ENCODE measurements at places on chromosomes 4 and X.

DNA sequence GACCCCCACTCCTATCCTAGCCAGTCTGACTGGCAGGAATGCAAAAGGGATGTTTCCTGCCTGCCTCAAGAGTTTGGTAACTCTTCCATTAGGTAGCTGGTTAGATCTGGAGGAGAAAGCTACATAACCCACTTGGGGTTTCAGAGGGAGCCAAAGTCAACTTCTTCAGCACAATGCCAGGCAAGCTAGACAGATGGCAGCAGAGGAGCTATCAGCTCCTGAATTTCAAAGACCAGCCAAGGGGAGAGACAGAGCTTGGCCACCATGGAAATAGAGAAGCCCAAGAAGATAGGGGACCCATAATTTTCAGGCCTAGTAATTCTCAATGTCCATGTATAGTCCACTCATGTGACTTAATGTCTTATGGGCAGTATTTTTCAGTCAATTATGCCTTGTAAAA is 56.4 kb downstream of the PGRMC1 start:
- no peak for DNase-seq

DNA sequence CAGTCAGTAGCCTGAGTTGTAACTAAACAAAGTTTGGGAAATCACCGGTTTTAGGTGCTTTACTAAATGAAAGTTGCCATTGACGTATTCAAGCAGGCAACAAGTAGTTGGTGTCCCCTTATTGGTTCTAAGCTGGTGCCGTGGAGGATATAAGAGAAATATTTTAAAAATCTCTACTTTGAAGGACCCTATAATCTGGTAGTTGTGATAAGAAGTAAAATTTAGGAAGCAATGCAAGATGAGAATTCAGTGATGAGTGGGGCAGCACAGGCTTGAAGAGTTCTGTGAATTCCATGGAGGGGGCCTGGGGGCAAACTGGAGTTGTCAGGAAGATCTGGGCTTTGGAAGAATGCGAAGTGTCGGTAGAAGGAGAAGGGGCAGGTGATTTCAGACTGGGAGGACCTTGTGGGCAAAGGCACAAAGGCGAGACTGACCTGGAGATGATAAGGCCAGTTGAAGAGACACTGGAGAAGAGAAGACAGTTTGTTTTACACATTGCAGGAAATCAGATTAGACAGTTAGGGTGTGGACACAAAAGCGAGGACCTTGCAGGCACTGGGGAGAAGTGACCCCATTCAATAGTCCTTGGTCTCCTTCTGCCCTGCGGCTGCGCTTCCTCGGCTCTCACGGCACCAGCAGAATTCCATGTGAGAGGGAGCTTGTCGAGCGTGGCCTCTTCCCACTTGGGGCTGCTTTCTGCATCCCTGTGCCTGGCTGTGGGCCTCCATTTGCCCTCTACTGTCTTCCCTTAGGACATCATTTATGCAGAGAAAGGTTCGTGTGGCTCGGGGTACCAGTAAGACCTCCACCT is 1.3 kb downstream of the RHOH start:
- no peak for DNase-seq

DNA sequence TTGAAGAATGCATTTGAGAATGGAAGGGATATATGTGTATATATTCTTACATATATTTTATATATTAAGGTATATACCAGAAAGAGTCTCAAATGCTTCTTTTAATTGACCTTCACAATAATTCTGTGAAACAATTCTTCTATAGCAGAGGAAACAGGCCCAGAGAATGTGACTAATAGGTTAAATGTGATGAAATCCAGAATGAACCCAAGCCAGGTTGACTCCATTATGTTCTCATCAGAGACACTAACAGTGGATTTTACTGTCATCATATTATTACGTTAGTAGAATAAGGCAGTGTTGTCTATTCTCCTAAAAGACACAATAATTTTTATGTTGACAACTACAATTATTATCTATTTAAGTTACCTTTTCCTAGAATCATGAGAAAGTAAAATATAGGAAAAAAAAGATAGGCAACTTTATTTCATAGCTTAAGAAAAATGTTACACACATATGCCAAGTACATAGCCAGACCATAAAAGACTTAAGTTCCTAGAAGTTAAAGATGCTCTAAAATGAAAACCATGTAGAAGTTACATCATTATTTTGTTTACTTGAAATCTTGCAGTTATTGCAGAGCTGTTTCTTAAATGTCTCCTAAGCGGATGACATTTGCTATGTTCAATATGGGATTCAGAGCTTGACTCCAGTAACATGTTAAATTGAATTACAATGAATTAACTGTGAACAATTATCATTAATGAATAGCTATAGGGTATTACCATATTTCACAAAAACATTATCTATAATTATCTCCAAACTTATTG is 56.2 kb upstream of the ANKRD50 start:
- no peak for DNase-seq

DNA sequence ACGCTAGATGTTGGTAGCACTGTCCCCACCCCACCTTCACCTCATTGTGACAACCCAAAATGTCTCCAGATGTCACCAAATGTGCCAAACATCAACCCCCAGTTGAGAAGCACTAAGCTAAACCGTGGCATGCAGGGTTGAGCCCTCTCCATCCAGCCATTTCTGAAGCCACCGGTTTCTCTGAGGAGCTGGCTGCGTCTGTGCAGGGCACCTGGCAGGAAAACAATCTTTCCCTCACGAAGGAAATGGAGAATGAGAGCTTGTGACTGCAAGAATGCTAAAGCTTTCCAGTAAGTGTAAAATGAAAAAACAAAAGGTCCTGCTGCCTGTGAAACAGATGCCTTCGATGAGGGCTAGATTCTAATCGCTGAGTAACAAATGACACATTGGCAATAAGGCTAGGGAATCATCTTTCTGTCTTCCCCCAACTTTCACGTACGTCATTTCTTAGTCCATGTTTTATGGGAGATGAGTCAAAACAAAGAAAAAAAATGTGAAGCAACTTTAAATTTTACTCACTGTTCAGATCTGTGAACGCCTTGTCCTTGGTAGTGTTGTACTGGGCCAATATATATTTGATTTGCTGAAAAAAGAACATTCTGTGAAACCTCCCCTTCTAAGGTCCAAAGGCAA is 59.9 kb downstream of the PROM1 start:
- peak; percentile 37 for DNase-seq

- DNase-seq, result no peak
These were observed 953.4 kb upstream of the NDST4 start for GRCh38 chr4:116066711-116067245.

DNA sequence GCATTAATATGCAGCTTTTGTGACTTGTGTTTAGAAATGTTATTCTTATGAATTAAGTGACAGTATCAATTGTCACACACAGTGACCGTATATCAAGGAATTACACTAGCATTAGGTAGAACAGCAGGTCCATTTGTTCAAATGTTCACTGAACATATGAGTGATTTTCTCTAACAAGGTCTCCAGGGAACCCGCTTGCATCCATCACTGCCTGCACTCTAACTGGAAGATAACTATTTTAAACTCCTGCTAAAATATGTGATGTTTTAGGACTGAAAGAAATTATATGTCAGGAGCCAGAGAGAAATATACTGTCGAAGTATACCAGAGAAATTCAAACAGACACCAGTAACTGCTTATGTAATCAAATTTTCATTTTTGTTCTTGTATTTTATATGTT is 1395.7 kb downstream of the PCDH18 start:
- no peak for DNase-seq

DNA sequence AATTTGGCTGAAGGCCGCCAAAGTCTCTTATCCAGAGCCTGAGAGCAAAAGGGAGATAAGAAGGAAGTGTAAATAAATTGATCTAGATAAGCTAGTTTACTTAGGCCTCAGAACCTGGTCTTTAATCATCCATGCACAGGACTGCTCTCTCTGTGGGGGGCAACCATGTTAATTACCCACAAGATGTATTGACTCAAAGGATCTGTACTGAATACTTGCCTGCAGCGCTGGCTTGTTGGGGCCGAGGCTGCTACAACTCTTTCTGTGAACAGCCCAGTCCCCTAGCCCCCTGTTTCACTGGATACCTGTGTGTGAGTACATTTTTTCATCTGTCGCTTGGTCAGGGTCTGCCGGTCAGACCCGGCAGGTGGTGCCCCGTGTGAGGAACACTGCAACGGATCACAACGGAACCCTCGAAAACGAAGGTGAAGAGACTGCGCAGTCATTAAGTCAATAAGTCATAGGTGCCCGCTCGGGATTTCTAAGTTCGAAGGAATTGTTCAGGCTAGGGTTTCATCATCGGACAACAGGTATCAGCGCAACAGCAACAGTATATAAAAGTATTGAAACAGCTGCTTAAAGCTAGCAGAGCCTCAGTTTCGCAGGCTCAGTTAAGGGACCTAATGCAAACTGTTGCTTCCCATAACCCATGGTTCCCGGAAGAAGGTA is 8.3 kb downstream of the MAGEA11 start:
- DNase-seq, result peak; percentile 8

GRCh38 chr4:15341733-15342300 is 86.0 kb upstream of the C1QTNF7 start:
- DNase-seq, result no peak

- DNase-seq, result no peak
These were observed 43.0 kb upstream of the GABRA2 start for GRCh38 chr4:46432923-46433322.

GRCh38 chr4:2497931-2498330 is 29.0 kb downstream of the RNF4 start:
- DNase-seq, result no peak

DNA sequence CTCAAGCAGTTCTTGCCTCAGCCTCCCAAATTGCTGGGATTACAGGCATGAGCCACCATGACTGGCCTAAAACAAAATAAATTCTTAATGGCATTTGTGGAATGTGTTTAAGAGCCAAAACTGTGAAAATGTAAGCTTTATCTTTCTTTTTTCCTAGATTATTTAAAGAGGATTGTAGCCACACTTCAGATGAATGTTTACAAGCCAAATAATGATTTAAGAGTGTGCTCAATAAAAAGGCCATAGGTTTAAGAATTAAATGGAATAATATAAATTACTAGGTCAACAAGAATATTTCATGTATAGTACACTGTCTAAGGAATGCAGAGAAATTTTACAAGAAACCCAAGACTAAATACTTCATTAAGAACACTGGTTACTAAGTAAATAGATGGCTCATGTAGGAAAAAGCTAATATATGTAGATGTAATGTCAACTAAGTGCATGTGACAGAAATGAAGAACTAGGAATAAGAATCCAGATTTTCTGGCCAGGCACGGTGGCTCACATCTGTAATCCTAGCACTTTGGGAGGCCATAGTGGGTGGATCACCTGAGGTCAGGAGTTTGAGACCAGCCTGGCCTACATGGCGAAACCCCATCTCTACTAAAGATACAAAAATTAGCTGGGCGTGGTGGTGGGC is 21.3 kb upstream of the UGDH start:
- peak; percentile 56 for DNase-seq

DNA sequence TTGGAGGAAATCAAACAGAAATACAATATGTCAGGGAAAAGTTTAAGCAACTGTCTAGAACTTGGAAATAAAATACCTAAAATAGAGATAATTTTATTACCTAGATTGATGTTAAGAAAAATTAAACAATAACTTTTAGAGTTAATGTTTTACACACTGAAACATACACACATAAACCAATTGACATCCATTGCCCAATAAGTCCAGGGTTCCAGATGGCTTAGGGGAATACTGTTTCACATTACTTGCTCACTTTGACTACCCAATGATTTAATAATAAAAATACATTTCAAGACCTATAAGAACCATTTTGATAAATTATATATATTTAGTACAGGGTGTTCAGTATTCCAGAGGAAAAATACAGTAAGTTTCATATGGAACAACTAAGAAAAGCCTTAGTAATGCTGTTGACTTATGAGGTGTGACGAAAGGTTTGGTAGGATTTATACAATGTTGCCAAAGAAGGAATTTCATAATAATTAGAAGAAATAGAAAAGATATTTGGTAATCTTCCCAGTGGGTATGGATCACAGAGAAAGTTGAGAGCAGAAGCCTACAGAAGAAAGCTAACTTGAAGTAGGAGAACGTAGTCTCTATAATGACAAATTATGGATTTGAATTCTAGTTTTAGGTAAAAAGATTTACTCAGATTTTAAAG is 23.0 kb upstream of the UGT2B4 start:
- DNase-seq, result no peak

DNA sequence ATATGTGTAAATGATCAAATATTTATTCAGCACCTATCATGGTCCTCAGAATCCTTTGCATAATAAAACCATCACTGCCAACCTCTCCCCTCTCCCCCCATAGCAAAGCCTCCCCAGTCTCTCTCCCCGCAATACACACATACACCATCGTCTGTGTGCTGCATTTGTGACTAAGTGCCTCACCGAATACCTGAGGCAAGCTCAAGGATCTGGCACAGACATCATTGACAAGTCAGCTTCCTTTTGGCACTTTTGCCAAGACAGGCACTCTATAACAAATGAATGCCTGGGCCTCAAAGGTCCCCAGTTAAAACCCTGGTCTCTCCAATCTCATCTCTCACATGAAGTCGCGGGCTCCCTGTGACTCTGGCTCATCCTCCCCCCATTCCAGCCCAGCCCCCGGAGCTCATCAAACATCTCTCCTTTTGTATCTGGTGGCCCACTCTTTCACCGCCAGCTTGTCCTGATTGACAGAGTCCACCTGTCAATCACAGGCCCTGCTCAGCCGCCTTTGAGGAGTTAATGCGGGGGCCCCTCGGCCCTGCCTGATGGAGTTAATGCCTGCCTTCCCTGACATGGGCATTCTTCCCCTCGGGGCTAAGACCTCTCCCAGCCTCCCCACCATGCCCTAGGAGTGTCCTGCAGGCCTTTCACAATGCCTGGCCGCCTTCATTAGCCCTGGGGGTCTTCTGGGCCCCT is 135.8 kb upstream of the ATP6AP2 start:
- DNase-seq, result no peak

DNA sequence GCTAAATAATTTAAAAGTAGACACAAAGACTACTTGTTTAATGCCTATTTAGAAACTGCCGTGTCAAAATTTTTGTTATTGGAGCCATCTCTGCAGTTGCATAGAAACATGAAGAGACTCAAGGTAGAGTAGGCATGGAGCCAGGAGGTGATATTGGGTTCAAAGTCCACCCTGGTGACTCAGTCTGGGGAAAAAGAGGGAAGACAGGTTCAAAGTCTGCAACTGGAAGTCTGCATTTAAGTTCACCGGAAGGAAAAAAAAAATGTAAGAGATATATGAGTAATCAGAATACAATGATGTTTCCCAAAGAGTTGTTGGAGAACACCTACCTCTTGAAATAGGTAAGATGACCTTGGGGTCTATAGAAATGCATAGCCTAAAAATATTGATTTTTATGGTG is 67.4 kb upstream of the QRFPR start:
- no peak for DNase-seq

DNA sequence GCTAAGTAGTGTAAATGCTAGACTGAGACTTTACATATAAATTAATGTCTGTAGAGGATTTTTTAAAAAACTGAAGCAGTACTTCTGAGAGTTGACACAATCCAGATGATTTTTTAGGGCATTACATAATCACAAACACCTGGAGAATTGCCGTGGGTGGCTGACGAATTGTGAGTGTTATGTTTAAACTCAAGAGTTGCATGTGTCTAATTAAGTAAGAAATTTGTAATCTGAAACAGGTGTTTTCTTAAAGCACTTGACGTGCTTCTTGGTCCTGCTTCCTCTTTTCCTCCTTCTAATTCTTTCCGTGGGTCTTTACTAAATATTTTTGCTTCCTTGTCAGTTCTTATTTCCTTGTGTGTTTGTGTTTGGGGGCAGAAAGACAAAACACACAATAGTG is 27.8 kb downstream of the PIR start:
- DNase-seq, result peak; percentile 20

GRCh38 chrX:1587161-1587560 is 4.2 kb upstream of the AKAP17A start:
- no peak for DNase-seq

- DNase-seq, result peak; percentile 69
These were observed 432.3 kb upstream of the ATOH1 start for GRCh38 chr4:93396272-93396671.

GRCh38 chrX:154751203-154751668 is 359 bp upstream of the GAB3 start:
- DNase-seq, result no peak

All from astrocyte (in vitro differentiated cells and primary cell).